ENCODE measurements at places on chromosomes 3 and 15. TPM values are rescaled to one million over a fixed set of nuclear protein-coding genes. Genes with fewer than 3 reads are reported as not detected.
A peak's percentile ranks its signal among the peaks of the same experiment; 100 is the strongest.

The ITIH1 gene
- not detected for total RNA-seq

GRCh38 chr15:42549741-42550392, 1.2 kb downstream of the HAUS2 start:
- peak; percentile 14 for DNase-seq

The GRK7 gene
- not detected for total RNA-seq

DNA sequence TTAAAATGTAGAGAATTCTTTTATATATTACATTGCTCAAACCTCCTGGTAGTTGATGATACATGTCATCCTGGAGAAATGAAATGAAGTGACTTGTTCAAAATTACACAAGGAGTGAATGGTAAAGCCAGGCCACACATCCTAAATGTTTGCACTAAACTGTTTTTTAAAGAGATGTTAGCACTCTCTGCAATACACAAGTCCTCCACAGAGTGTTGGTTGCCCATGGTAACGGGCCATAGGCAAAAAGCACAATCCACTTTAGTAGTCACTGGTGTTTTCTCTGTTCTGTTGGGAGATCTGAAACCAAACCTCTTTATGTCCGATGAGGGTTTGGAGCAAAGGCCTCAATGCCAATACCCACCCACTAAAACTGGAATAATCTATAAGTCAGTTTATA, 907.4 kb downstream of the NTRK3 start:
- DNase-seq: no peak

GRCh38 chr3:127908202-127908601, 6.8 kb upstream of the KBTBD12 start:
- peak; percentile 8 for DNase-seq

The GNAT1 gene
- not detected for total RNA-seq

DNA sequence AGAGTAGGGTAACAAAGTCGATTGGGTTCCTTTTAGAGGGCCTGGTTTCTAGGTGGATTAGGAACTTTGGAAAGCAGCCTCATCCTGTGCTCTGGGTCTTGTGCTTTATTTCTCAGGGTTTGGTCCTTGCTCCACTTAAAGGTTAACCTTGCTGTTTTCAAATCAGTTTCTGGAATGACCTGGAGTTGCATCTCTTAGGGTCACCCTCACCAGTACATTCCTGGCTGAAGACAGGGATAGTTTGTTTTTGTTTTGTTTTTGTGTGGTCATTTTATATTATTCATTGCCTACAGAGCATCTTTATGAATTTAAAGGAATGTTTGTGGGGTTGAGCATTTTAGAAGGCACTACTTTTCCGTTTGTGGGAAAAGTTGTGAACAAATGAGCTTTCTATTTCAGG, 45.5 kb upstream of the ZNF280D start:
- no peak for DNase-seq

- DNase-seq: no peak
Measured at GRCh38 chr3:179450261-179450701, 989 bp downstream of the GNB4 start.

DNA sequence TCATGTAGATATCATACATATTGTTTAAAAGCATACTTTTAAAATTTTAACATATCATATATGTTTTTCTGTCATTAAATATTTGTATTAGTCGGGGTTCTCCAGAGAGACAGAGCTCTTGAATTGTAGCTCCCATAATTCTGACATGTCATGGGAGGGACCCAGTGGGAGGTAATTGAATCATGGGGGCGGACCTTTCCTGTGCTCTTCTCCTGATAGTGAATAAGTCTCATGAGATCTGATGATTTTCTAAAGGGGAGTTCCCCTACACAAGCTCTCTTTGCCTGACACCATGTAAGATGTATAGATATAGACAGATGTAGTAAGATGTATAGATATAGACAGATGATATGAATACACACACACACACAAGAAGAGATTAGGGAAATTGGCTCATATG, 161.2 kb upstream of the ABI3BP start:
- no peak for DNase-seq
